Tibial nerve (tissue), 4 donors: ENCODE measurements at places on chromosomes 11 and 22. TPM values are rescaled to one million over a fixed set of nuclear protein-coding genes. Genes with fewer than 3 reads are reported as not detected.

Gene CENPM
- not detected for total RNA-seq

Gene DDX25
- not detected for total RNA-seq

Gene KCNE3
- total RNA-seq = 8.5 TPM

Gene MRTFA
- 112 TPM for total RNA-seq

GRCh38 chr11:843818-844692, 1.4 kb downstream of the TSPAN4 start:
- H3K4me1 ChIP-seq = peaks cover 49% of the 10 kb centered on the region
- DNase-seq = peak; percentile 97
- H3K27me3 ChIP-seq = no peaks in the 10 kb centered on the region
- H3K36me3 ChIP-seq = peaks cover 7% of the 10 kb centered on the region
- H3K27ac ChIP-seq = peak overlapping the region; percentile 95

- H3K27ac ChIP-seq = no peak overlapping the region
- H3K4me3 ChIP-seq = no peak overlapping the region
- DNase-seq = no peak
- no peaks in the 10 kb centered on the region for H3K4me1 ChIP-seq
- no peaks in the 10 kb centered on the region for H3K27me3 ChIP-seq
- H3K36me3 ChIP-seq = no peaks in the 10 kb centered on the region
These were observed 44.7 kb downstream of the GAB4 start for GRCh38 chr22:16963189-16963945.

DNA sequence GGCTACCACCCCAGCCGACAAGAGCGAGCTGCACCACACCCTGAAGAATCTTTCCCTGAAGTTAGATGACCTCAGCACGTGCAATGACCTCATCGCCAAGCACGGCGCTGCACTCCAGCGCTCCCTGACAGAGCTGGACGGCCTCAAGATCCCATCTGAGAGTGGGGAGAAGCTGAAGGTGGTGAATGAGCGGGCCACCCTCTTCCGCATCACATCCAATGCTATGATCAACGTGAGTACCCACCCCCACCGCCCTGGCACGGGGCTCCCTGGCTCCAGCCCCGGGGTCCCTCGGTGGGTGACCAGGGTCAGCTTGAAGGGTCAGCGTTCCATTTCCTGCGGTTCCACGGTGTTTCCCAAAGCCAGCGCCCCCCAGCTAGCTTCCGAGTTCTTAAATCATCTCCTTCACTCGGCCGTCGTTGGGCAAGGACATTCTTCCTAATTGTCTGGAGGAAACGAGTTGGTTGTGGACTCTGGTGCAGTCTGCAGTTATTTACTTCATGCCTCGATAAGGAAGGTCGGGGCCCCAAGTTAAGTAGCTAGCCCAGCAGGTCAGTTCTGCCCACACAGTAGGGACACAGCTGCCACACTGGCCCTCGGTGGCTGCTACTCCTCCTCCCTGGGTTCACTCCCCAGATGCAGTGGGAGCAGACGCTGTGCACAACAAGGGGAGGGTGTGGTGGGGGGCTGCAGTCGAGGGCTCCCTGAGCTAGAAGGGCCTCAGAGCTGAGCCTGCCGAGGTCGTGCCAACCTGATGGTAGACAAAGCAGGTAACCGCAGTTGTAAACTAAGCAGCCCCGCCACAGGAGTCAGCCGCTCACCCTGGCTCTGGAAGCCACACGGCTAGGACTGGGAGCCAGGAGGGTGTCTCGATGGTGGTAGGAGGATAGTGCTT, 97.9 kb downstream of the MORC2 start:
- H3K4me1 ChIP-seq = no peaks in the 10 kb centered on the region
- H3K27ac ChIP-seq = no peak overlapping the region
- H3K36me3 ChIP-seq = no peaks in the 10 kb centered on the region
- no peak for DNase-seq
- H3K27me3 ChIP-seq = no peaks in the 10 kb centered on the region

GRCh38 chr22:20298803-20299745, 20.8 kb downstream of the DGCR6L start:
- no peak overlapping the region for H3K27ac ChIP-seq
- no peaks in the 10 kb centered on the region for H3K4me1 ChIP-seq
- H3K36me3 ChIP-seq = no peaks in the 10 kb centered on the region
- H3K27me3 ChIP-seq = no peaks in the 10 kb centered on the region

- no peaks in the 10 kb centered on the region for H3K4me1 ChIP-seq
- peaks cover 20% of the 10 kb centered on the region for H3K27me3 ChIP-seq
- no peak overlapping the region for H3K27ac ChIP-seq
- no peak overlapping the region for H3K4me3 ChIP-seq
These were observed 6.1 kb downstream of the ARHGAP8 start for GRCh38 chr22:44758344-44758973.

DNA sequence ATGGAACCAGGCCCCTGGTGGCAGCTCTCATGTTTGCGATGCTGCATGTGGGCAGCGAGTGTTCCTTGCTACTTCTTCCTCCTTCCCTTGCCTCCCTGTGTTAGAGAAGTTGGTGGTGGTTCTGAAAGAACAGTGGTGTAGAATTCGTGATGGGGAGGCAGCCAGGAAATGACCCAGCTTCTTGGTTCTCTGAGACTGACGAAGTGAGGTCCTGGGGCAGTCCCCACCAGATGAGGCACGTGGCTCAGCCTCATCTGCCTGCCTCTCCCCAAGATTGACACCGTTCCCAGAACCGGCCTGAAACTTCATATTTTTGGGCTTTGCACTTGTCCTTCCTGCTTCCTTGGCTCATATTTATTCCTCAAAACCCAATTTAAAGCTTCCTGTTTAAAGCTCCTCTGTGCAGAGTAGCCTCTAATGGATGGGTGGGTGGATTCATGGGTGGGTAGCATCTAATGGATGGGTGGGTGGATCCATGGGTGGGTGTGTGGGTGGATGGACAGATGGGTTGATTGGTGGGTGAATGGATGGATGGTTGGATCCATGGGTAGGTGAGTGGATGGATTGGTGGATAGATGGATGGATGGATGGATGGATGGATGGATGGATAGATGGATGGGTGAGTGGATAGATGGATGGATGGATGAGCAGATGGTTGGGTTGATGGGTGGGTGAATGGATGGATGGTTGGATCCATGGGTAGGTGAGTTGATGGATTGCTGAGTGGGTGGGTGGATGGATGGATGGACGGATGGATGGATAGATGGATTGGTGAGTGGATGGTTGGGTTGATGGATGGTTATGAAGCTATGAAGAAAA, 77.3 kb upstream of the ATXN10 start:
- H3K27me3 ChIP-seq = no peaks in the 10 kb centered on the region
- no peaks in the 10 kb centered on the region for H3K4me1 ChIP-seq
- H3K4me3 ChIP-seq = no peak overlapping the region
- H3K27ac ChIP-seq = no peak overlapping the region
- DNase-seq = no peak
- no peaks in the 10 kb centered on the region for H3K36me3 ChIP-seq

DNA sequence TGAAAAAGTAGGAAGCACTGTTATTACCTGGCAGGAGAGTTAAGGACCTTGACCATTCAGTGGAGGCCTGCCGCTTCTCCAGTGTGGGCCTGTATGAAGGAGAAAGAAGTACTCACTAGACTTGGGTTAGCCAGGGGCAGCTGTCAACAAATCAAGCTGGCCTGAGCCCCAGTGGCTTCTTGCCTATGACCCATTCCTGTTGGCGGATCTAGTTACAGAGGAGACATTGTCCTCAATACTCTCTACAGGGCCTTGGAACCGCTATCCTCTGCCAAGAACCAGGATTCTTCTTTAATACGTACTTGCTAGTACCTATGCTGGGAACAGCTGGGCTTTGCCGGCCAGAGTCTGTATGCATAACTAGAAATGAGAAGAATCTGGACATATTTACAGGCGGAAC, 68.1 kb downstream of the ALX4 start:
- no peaks in the 10 kb centered on the region for H3K27me3 ChIP-seq
- DNase-seq = peak; percentile 27
- peaks cover 52% of the 10 kb centered on the region for H3K4me1 ChIP-seq
- H3K27ac ChIP-seq = no peak overlapping the region
- H3K36me3 ChIP-seq = no peaks in the 10 kb centered on the region
- H3K4me3 ChIP-seq = no peak overlapping the region

DNA sequence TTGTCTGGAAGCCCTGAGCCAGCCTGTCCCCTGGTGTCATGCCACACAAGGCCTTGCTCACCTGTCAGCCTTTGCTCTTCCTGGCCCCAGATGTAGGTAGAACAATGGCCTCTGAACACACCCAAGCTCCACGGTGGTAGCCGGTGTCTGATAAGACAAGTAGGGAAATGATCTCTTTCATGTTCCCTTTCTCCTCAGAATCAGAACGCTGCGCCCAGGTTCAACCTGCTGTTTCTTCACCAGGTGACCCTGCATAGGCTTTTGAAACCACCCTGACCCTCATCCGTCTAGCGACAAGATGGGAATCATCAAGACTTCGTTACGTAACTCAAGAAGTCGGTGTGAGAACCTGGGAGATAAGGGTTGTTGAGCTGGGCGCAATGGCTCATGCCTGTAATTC, 28.7 kb upstream of the YWHAH start:
- H3K27me3 ChIP-seq = no peaks in the 10 kb centered on the region
- H3K27ac ChIP-seq = no peak overlapping the region
- no peaks in the 10 kb centered on the region for H3K36me3 ChIP-seq
- no peaks in the 10 kb centered on the region for H3K4me1 ChIP-seq
- DNase-seq = no peak

- H3K27me3 ChIP-seq = no peaks in the 10 kb centered on the region
- H3K4me3 ChIP-seq = no peak overlapping the region
- H3K36me3 ChIP-seq = no peaks in the 10 kb centered on the region
These were observed 630.7 kb downstream of the TBC1D22A start for GRCh38 chr22:47393191-47393590.

GRCh38 chr11:962688-963087, 37.0 kb downstream of the AP2A2 start:
- H3K36me3 ChIP-seq = peaks cover 51% of the 10 kb centered on the region
- no peak overlapping the region for H3K4me3 ChIP-seq
- no peak for DNase-seq
- H3K4me1 ChIP-seq = no peaks in the 10 kb centered on the region
- no peaks in the 10 kb centered on the region for H3K27me3 ChIP-seq
